Caki2 (cell line): ENCODE measurements at places on chromosomes 12 and 14.
A peak's percentile ranks its signal among the peaks of the same experiment; 100 is the strongest.

DNA sequence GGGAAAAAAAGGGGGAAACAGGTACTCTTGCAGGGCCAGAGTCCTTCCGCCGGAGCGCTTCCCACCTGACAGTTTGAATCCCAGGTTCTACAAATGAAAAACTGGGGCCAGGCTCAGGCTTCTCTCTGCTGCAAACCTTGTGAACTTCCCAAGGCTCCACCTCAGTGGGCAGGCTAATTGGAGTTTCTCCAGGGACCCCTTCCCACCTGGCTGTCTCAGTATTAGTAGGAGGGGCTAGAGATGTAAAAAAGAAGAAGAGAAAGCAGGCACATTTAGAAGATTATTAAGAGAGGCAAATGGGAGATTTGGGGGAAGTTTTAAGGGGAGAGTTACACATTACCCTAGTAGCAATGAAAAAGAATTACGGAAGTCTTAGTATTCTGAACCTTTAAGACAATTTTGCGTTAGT is 20.0 kb upstream of the CLEC2D start:
- DNase-seq, result peak; percentile 55

DNA sequence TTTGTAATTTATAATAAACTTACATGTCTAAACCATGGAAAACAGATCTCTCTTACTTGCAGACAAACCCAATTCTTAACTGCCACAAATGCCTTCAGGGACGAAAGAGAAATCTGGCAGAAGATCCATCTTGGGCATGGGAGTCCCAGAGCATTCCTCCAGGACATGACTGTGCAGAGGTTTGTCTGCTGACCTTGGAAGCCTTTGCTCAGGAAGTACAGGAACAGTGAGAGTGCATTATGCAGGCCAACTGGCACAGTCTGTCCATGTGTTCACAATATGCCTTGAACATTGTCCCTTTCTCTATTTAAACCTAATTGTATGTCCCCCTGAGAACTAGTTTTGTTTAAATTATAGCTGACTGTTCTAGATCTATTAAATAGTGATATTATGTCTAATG is 467.1 kb downstream of the ATP23 start:
- DNase-seq, result no peak

DNA sequence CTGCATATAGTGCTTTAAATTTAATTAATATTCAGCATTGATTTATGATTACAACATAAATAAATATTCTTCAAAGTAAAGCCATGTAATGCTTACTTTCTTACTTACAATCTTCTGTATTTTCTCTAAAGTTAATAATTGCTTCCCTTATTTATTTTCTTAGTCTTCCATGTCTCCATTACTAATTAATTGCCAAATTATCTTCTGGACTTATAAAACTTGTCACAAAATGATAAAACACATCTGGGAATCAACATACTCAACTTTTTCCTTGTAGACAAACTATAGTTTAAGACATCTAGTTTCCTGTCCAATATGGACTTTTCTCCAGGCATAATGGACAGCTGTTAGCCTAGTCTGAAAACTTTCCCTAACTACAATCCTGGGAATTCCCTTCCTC is 466.6 kb downstream of the FLRT2 start:
- no peak for DNase-seq

DNA sequence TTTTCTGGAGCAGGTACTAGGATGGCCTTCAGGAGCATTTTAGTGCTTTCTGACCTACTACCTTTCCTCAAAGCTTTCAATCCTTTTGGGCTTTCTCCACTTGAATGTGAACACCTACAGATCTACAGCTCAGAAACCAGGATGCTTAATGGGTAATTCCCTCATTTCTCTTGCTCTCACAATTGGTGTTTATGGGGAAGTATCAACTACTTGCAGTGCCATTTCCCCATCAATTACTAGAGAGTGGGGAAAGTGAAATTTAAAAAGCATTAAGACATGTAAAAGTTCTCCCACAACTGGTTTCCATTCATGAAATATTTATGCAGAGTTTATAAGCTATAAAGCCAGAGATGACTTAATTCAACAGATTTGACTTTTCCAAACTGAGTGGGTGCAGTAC is 2.1 kb upstream of the YY1 start:
- DNase-seq, result no peak

DNA sequence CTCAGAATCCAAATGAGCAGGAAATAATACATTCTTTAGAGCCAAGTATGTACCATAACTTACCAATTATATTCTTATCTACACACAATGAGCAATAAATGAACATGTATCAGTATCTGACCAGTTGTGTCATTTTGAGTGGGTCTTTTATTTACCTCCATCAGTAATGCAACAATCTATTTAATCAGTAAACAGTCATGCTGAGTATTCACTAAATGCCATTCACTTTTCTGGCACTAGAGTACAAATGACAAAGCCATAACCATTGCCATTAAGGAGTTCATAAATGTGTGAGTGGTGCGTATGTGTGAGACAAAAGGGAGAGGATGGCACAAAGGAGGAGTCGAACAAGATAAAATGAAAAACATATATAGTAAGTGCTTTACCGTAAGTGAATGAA is 1.5 kb upstream of the STRAP start:
- no peak for DNase-seq

DNA sequence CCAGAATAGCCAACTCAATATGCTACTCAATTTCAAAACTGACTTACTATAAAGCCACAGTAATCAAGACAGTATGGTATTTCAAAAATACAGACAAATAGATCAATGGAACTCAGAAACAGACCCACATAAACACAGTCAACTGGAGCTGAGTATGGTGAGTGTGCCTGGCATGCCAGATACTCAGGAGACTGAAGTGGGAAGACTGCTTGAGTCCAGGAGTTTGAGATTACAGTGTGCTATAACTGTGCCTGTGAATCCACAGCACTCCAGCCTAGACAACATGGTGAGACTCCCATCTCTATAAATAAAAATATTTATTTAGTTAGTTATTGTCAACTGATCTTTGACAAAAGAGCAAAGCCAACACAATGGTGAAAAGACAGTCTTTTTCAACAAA is 81.8 kb downstream of the NUMB start:
- no peak for DNase-seq

GRCh38 chr12:127149226-127149964 is 1117.6 kb upstream of the TMEM132C start:
- DNase-seq, result no peak

- peak; percentile 58 for DNase-seq
Measured at GRCh38 chr14:95250140-95250769, 69.5 kb downstream of the CLMN start.

- peak; percentile 52 for DNase-seq
Measured at GRCh38 chr14:64671591-64671990, 32.6 kb upstream of the PLEKHG3 start.

GRCh38 chr12:53508534-53509170 is 1.4 kb upstream of the NPFF start:
- DNase-seq, result peak; percentile 91

GRCh38 chr12:58841058-58841798 is 79.1 kb downstream of the LRIG3 start:
- DNase-seq, result no peak

DNA sequence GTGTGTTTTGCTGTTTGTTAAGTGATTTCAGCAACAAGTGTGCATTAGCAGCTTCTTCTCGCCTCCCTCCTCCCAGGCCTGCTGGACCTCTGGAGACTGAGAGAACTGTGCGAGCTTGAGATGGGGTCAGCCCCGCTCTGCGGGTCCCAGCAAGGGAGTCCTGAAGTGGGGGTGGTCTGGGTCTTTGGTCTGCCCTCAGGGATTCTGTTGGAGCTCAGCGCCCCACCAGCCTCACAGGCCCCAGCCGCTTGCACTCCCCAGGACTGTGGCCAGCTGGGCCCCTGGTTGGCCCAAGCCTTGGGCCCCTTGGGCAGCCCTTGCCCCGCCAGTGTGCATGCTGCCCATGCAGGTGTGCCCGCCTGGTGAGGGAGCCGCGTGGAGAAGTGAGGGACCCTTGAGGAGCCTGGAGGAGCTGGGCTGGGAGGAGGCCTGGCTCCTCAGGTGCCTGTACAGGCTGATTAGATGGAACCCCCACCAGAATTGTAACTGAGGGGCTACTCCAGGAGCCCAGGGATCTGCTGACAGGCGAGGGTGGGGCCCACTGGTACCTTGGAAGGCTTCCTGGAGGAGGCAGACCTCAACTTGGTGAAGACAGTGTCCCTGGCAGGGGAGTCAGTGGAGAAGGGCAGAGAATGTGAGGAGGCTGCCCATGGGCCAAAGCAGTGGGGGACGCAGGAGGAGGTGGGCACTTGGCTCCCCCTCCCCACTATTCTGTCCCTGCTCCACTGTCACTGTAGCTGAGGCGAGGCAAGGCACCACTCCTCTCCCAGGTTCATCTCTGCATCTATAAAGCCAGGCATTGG is 56.7 kb downstream of the BEGAIN start:
- DNase-seq, result no peak

GRCh38 chr14:32622742-32623141 is 293.6 kb downstream of the AKAP6 start:
- DNase-seq, result no peak

DNA sequence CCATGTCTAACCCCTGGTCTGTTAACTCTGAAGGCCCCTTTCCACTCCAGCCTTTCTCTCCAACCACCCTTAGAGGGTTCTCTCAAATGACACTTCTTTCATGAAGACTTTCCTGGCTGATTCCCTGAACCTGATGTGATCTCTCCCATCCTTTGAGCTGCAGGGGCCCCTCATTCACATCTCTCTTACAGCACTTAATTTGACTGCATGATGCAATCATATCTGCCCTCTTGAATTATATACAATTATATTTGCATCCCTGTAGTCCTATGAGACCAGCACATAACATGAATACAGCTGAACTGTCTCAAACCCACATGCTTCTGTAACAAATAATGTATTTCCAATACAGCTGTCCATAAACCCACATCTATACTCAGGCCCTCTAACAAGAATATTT is 56.4 kb downstream of the PPP2R5E start:
- no peak for DNase-seq

GRCh38 chr12:25759752-25760151 is 198.7 kb upstream of the RASSF8 start:
- DNase-seq, result no peak

GRCh38 chr14:49221316-49221715 is 364.9 kb downstream of the RPS29 start:
- no peak for DNase-seq

DNA sequence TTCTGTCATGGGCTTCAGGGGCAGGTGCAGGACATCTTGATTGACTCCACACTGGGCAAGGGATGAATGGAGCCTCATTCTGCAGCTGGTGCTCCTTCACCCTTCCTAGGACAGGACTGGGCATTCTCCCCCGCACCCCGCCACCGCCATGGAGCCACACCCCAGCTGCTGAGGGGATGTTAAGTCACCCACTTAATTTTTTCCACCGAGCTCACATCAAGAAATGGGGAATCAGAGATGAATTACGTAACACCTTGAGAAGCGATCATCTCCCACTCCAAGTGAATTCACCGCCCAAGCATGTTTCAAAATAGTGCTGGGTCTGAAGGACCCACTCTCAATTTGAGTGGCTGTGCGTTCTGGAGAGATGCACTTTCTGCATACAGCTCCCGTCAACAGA is 94.2 kb downstream of the EML1 start:
- DNase-seq, result no peak

DNA sequence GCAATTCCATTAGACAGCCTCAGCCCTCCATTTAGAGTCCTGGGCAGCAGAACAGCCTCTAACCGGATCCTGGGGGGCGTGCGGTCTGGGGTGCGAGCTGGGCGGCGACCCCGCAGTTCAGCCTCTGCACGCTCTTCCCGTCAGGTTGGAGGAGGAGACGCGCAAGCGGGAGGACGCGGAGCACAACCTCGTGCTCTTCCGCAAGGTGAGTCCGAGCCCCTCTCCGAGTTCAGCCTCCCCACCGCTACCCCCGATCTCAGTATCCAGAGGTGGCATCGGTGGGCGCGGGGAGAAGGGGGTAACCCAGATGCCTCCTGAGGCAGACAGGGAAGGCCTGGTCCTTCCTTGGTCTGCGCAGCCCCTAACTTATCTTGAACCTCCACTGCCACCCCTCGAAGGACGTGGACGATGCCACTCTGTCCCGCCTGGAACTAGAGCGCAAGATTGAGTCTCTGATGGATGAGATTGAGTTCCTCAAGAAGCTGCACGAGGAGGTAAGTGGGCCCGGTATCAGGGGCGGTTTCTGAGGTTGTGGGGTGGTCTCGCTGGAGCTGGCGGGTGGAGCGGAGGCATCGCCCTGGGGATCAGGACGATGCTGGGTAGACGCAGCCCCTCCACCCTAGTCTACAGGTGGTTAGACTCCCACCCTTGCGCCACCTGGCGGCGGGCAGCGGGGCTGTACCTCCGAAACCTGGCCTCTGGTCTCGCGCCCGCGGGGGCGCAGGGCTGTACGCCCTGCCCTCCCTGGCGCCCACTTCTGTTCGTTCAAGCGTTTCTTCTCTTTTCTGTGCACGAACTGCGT is 1.3 kb downstream of the PRPH start:
- DNase-seq, result no peak
